ENCODE measurements at places on chromosomes 12 and 14.

DNA sequence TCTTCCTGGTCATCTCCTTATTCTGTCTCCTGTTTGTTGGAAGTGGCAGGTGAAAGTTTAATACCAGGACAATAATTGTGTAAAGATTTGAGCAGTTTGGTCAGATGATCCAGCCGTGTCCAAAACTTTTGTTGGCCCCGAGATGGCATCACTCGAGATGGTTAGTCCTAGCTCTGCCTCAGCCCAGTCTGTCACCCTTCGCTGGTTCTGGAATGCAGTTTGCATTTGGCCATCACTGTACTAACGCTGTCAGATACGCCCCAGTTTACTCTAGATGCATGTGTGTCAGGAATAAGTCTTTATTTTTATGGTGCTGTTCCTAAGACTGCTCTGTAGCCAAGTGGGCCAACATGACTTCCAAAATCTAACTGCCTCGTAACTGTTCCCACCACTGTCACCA lies 79.6 kb downstream of the MOK start:
- DNase-seq: no peak

DNA sequence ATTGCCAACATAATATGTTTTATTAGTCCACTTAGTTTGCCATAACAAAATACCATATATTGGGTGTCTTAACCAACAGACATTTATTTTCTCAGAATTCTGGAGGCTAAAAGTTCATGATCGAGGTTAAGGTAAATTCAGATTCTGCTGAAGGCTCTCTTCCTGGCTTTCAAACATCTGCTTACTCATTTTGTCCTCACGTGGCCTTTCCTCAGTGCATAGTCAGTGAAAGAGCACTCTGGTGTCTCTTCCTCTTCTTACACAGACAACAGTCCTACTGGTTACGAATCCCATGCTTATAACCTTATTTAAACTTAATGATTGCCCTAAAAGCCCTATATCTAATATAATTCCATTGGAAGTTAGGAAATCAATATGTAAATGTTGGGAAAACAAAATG lies 479.7 kb downstream of the FSCB start:
- DNase-seq: no peak

DNA sequence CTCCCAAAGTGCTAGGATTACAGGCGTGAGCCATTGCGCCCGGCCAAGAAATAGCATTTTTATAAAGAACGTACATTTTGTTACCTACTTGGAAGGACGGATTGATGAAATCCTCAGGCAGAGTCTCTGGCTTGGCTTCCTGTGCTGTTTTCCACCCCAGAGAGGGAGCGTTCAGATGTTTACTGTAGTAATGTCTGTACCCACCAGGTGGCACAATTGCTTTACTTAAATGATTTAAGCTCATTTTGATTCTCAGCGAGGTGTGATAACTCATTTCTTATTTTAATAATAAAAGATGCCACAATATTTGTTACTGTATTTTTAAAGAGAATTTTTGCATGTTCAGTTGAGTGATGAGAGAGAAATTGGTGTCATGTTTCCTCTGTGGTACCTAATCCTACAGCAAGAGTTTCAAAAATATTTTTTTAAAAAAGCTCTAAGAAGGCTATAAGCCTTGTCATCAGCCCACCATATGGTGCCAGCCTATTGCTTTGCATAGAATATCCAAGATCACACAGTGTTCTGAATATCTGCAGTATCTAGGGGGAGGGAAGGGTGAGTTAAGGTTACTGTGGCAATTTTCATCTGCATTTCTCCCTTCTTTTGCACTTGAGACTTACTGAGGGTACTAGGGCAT lies 82.6 kb upstream of the TRAF3 start:
- peak; percentile 65 for DNase-seq

DNA sequence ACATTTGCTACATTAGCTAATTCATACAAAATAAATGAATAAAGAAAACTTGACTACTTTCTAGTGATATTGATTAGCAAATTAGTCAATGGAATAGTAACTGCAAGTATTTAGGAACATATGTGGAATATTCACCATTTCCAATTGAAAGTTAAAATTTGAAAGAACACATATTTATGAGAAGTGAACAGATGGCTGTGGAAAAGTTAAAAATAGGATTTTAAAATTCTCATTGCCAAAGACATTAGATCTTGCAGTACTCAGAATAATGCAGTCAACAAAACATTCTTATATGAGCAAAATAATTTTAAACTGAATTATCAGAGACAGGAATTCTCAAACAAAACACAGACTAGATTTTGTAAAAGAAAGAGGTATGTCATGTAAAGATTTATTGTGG lies 613.9 kb upstream of the NOVA1 start:
- DNase-seq: no peak

- DNase-seq: no peak
Observed at GRCh38 chr12:46493150-46493833, 120.7 kb upstream of the SLC38A2 start.

- DNase-seq: no peak
Observed at GRCh38 chr12:90871726-90872096, 83.3 kb downstream of the CCER1 start.

DNA sequence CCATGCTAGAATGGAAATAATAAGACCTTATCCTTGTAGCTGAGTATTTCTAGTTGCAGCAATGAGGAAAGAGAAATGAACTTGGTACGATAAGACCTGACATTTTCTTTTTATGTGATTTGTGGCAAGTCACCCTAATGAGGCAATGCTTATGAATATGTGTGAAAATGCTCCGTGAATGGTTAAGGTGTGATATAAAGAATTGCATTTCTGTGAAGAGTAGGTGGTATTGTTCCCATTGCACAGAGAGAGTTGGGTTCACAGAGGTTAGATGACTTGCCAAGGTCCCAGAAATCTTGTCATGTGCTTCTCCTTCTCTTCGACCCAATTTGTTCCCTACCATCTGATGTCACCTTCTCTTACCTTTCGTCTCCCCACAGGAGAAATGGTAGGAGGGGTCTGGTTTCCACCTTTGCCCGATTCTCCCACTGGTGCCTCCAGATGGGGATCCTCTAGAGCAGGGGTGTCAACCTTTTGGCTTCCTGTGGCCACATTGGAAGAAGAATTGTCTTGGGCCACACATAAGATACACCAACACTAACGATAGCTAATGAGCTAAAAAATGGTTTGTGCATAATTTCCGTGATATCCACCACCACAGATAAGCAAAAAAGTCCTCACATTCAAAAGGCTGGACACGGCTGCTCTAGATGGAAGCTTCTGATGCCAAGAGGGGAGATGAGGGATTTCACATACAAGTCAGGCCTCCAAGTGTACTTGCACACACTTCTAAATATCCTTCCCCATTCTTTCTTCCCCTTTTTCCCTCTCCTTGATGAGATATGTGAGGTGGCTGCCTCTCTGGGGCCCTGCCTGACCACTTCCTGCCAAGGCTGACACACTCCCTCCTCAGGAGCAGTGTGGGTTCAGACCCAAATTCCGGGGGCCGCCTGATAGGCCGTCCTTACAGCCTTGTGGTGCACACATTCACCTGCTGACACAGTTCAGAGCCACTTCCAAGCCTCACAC lies 96.1 kb downstream of the PLXNC1 start:
- no peak for DNase-seq

GRCh38 chr14:35438910-35439713 lies 34.6 kb upstream of the NFKBIA start:
- no peak for DNase-seq

DNA sequence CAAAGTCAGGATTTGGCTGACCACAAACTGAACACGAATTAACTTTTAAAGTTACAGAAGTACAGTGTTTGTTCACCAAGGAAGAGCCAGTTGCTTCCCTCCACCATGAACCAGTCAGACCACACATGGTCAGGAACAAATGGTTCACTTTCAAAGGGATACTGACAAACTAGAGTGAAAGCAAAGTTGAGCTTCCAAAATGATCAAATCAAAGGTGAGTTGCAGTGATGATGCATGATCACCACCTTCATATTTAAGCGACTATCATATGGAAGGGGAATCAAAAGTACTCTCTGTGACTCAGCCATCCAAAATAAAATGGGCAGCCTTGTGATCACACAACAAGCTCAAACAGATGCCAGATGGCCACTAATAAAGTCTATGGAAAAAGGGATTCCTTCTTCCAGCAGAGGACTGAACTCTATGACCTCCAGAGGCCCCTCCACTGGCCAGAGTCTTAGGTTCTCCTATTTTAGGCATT lies 13.1 kb downstream of the NT5DC3 start:
- no peak for DNase-seq

DNA sequence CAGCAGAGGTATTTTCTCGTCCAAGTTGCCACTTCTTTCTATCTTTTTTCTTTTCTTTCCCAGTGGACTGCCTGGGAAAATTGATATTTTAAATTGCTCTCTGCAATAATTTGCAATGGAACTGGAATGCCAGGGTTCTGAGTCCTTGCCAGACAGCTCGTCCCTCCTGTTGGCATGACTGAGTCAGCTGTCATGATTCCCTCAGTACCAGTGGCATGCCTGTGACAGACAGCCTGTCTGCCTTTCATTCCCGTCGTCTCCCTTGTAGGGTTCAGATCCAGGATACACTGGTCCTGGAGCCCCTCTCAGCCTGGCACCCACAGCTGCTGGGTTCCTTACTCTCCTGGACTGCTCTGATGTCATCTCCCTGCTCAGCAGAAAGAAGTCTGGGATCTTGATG lies 84.8 kb downstream of the PTPN11 start:
- DNase-seq: no peak

GRCh38 chr12:4567073-4567881 lies 5.3 kb downstream of the DYRK4 start:
- DNase-seq: no peak

DNA sequence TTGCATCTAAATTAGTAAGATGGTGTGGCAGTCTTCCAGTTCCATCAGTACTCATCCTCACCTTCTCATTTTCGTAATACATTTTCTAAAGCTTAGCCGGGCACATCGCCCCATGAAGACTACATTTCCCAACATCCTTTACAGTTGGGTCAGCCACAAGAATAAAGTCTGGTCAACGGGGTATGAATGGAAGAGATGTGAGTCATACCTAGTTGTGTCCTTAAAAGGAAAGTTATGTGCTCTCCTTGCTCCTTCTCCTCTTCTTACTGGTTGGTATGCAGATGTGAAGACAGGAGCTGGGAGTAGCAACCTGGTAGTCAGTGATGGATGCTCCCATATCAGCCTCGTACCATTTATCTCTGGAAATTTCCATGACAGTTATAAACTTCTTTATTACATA lies 35.9 kb upstream of the EGLN3 start:
- no peak for DNase-seq

GRCh38 chr14:36317650-36318049 lies 2.8 kb downstream of the MBIP start:
- DNase-seq: no peak

DNA sequence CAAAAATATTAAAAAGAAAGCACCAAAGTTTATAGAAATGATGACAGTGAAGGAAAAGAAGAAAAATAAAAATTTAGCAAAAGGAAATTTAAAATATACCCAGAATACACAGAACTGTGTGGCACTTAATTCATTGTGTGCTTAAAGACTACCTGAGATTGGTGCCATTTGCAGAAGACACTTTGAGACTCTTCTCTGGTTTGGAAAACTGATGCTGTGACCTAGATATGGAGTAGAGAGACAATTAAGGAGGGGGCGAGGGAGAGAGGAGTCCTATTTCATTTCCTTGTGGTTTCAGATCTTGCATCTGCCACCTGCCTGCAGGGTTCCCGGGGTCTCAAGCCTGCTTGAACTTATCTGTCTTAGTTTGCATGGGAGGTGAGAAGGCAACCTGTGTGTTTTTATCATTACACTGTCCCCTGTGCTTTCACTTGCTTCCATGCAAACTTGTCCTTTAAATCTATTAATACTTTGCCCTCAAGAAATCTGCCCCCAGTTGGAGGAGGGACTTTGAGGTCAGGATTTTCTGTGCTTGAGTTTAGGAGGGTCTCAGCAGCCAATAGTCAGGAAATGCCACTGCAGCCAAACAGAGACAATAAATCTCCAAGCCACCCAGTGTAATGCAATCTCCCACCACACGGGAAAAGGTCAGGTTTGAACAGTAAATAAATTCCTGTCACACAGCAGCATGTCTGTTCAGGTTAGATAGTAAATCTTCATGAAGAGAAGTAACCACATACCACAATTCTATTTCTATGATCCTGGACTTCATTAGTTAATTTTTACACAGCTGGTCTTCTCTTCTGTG lies 119.4 kb downstream of the CAND1 start:
- no peak for DNase-seq

GRCh38 chr14:58607952-58608317 lies 29.8 kb upstream of the DACT1 start:
- no peak for DNase-seq

GRCh38 chr14:71264260-71264659 lies 357.0 kb downstream of the PCNX1 start:
- DNase-seq: no peak

- no peak for DNase-seq
Observed at GRCh38 chr12:93727195-93727811, 50.1 kb downstream of the CRADD start.

- no peak for DNase-seq
Observed at GRCh38 chr12:16939871-16940306, 333.9 kb upstream of the LMO3 start.

DNA sequence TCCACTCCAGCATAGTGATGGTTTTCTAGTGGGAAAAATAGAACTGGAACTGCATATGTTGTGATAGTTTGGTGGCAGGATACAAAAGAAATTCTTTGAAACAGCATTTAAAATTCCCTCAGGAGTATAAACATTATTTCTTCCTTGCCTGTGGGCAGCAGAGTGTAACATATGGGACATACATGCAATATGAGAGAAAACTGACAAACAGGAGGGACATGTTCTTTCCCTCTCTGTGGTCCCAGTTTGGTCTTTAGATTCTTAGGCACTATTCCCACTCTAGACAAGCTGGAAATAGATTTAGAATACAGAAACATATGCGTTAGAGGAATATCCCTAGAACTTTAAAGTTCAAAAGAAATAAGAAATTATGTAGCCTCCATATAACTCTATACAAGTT lies 68.0 kb downstream of the MGAT4C start:
- DNase-seq: no peak

- DNase-seq: no peak
Observed at GRCh38 chr12:72610342-72610741, 338.2 kb downstream of the TRHDE start.

DNA sequence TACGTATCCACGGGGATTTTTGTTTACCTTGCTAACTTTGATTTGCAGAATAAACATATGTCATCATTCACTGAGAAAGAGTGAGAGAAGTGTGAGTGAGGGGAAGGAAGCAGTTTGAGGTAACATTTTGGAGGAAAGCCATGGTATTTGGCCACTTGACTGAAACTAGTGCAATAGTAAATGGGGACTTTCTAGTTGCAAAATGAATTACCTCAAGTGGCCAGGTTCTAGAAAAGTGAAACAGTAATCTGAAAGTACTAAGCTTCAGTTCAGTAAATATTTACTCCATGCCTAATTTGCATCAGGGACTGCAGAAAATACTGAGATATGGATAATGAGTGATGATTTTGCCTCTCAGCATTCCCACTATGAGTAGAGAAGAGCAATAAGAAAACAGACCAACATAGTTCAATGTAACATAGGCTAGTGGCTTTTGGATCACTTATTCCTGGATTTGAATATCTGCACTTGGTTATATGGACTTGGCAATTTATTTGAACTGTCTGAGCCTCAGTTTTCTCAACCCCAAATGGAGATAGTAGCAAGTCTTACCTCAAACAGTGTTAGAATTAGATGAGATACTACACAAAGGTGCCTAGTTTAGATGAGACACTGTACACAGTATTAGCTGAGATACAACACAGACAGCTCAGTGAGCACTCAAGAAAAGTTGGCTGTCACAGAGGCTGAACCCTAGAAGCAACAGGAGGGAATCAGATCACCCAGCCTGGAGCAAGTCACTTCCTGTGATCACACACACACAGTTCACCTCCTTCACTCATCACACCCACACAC lies 439.1 kb downstream of the NPAS3 start:
- DNase-seq: no peak
